CD4-positive, alpha-beta T cell treated with Interleukin-17A for 4 hours (primary cell): ENCODE measurements at places on chromosomes 7 and 10.
A peak's percentile ranks its signal among the peaks of the same experiment; 100 is the strongest.

- no peak for DNase-seq
Measured at GRCh38 chr10:108633046-108633445, 1290.3 kb downstream of the XPNPEP1 start.

DNA sequence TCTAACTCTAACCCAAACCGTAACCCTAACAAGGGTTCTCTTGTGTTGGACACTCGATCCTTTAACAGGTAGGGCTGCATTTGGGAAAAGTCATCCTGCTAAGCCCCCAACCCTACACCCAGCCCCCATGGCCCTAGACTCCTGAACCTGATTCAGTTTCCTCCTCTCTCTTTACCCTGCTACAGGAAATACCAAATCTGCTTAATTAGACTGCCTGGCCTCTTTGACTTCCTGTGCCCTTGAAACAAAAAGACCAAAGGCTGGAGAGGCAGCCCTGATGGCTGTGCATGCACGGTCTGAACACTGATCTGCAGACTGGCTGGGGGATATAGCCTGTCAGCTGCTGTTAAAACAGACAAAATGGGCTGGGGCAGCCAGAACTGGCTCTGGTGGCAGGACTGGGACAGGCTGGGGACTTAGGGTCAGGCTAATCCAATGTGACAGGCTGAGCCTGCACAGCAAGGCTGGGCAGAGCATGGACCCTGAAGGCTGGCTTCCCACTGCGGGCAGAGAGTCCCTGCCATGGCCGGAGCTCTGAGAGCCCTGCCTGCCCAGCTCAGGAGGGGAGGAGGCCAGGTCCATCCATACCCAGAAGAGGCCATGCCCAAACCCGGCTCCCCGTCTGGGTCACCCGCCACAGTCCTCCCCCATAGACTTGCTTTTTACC lies 51.0 kb upstream of the MSMB start:
- peak; percentile 45 for DNase-seq

DNA sequence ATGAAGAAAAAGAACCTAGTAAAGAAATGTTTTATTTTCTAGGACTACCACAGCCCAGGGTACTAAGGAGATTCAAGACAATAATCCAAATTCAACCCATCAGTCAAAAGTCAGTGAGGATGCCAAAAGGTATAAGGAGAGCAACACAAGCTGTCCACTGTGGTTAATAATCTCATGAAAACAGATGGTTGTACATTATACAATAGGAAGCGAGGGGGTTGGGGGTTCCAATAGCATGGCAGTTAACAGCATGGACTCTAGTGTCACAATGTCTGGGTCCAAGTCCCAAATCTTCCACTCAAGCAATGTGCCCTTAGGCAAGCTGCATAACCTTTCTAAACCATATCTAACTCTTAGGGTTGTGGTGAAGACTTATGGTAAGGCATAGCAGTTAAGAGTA lies 35.1 kb downstream of the BRAF start:
- no peak for DNase-seq

DNA sequence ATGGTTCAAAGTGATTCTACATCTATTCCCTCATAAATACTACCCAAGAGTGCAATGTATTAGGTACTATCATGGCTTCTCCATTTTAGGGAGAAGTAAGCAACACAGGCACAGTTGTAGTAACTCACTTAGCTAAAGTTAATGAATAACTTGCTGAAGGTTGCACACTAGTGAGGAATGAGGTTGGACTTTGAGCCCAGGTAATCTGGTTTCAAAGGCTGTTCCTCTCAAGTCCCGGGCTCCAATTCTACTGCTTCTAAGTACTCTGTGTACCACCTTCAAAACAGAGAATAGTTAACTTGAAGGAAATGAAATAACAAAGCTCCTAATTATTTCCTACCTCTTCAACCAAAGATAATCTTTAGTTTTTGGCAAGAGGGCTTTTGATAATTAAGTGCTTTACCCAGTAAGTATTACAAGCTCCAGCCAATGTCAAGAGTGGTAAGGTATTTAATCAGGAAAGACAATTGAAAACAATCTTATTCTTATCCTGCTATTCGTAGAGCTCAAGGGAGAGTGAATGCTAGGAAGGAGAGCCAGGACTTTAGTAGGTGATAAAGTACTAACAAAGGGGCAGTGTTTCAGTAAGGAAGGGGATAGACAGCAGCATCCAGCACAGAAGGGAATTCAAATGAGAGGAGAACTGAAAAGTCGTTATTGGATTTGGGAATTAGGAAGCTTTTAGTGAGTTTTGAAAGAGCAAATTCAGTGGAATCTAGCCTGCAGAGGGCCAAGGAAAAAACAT lies 158.2 kb upstream of the PTPRZ1 start:
- no peak for DNase-seq

- no peak for DNase-seq
Measured at GRCh38 chr7:138907201-138907847, 73.9 kb downstream of the KIAA1549 start.
